ENCODE measurements at places on chromosomes 5 and 9.

DNA sequence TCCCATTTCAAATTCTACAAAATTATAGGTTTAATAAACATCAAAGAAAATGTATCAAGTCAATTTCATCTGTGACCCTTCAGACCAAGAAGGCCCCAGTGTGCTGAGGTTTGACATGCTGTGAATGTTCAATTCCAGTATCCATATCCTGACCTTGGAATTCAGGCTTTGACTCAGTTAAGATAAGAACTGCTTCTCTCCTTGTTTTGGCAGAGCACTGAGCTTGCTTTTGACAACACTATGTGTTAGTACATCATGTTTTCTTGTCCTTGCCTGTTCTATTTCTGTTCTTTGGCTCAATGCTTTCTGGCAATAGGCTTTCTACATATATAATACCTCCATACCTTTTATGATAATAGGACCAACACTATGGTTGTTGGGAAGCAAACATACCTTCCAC is 105.6 kb downstream of the PLCXD3 start:
- DNase-seq, result no peak

- no peak for DNase-seq
These were observed 530.5 kb downstream of the SEMA5A start for GRCh38 chr5:9015260-9015936.

- no peak for DNase-seq
These were observed 222.0 kb downstream of the MAN2A1 start for GRCh38 chr5:109911731-109912130.

GRCh38 chr9:94921092-94921471 is 194.6 kb downstream of the AOPEP start:
- DNase-seq, result no peak

GRCh38 chr9:135891027-135891631 is 16.2 kb downstream of the CAMSAP1 start:
- DNase-seq, result no peak

GRCh38 chr5:152124409-152125041 is 199.9 kb upstream of the GLRA1 start:
- no peak for DNase-seq

- DNase-seq, result no peak
These were observed 4.0 kb downstream of the IL13 start for GRCh38 chr5:132662004-132662401.

DNA sequence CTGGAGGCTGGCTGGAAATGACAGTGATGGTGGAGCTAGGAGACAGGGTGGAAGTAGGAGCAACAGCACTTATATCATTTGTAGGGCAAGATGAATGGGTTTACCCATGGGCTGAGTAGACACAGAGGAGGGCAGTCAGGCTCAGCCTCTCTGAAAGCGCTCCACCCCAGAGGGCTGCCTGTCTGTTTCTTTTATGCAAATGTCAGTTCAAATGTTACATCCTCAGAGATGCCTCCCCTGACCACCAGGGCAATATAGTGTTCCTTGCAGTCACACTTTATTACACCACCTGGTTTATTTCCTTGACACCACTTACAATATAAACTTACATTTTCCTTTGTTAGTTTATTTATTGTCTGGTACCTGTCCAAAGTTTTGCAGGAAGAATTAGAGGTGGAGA is 159.5 kb upstream of the IL12B start:
- DNase-seq, result no peak

- peak; percentile 57 for DNase-seq
These were observed at the start of gene ALDH1A1 for GRCh38 chr9:72952914-72953313. Gene ALDH1A1, minus strand, starts transcription at chr9:72953053. Its CDS starts 53 bp downstream, at chr9:72953000.

DNA sequence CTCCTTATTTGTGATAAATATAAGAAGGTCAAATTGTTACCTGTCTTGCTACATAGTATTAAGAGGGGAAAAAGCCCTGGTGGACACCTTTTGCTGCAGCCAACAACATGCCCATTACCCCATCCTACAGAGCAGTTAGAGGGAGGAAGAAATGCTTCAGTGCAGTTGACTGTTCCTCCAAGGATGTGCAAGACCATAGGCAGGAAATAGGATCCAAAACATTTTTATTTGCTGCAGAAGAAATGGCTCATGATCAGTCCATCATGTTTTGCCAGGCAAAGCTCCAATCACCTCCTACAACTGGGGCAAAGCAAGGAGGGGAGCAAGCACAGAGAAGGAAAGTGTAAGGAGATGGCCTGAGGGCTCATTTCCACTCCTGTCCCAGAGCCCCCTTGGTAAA is 399.1 kb upstream of the PIK3R1 start:
- no peak for DNase-seq

DNA sequence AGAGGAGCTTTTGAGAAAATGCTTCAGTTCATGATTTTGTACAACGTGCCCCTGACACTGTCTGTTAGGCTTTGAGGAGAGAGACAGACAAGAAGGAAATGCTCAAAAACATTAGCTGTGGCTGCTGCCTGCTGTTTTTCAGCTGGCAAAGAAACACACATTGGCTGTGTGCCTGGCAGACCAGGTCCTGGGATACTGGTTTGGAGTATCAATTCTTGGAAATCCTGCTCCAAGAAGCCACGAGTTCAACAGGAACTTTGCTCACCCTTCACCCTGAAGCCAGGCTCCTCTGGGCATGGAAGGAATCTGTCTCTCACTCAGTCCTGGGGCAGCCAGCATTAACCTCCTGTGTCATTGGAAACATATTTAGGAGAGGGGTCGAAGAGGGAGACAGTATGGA is 245.5 kb downstream of the AUH start:
- DNase-seq, result no peak

Measured in hematopoietic multipotent progenitor cell treated with erythropoietin and hydrocortisone succinate and interleukin-3 and kit ligand, for 8 days (in vitro differentiated cells).